ENCODE measurements at places on chromosomes 12 and 14.

DNA sequence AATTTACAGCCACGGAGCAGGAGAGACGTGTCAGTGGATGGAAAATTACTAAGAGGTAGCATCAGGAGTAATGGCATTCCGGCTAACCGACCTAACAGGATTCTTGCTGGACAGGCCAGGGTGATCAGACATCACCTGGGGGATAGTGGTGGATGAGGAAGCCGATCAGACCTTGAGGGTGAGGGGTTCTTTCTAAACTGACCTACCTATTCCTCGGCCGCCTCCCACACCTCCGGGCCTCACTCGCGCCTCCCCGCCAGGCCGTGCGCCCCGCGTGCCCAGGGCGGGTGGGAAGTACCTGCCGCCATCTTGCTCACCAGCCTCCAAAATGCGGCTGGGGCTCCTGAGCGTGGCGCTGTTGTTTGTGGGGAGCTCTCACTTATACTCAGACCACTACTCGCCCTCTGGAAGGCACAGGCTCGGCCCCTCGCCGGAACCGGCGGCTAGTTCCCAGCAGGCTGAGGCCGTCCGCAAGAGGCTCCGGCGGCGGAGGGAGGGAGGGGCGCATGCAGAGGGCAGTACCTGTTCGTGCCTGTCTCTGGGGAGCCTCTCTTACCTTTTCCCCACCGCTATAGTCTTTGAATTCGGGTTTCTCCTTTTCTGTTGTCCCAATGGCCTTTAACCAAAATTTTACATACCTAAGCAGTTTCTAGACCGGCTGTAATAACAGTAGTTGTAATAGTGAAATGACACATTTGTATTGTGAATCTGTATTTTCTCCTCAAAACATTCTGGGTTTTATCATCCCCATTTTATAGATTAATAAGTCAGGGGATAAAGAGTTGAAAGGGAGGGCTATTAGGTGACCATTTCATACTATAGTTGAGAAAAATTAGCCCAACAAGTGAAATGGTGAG is at the start of gene TMPRSS12:
Gene TMPRSS12 (plus strand): TSS at position 290 of the 857 bp plus-strand sequence. CDS start 39 bp downstream, at position 329.
- DNase-seq = no peak

- no peak for DNase-seq
Measured at GRCh38 chr12:94714378-94715114, 64.2 kb upstream of the TMCC3 start.

DNA sequence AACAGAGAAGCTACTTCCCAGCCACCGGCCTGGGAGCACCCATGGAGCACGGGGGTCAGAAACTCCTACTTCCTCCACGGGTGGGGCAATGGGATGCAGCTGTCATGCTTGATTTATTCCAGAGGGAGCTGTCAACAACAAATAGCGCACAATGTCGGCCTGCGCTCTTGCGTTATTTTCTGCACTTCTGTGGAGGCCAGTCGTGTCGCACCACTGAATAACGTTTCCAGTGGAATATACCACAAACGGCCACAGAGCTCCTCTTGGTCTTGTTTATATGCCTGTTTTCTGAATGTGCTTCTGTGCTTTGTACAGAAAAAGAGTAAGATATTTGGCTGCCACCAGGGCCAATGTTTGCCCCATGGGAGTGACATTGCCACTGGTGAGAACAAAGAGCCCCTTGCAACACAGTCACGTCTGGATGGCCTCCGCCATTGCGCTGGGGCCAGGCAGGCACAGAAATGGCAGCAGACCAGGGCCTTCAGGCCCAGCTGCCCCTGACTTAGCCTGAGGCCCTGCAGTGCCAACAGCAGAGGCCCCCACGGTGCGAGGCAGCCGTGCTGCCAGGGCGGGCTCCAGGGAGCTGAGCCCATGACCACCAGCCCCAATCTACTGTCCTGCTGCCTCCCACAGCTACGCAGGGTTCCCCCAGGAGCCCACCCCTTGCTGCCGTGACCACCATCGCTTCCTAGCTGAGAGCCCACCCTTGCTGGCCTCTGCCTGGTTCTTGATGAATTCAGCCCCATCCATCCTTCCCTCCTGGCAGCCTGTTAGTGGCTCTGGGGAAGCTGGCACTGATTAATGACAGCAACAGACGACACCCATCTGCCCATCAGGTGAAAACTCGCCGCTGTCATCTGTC is 28.9 kb upstream of the TMEM179 start:
- DNase-seq = no peak

DNA sequence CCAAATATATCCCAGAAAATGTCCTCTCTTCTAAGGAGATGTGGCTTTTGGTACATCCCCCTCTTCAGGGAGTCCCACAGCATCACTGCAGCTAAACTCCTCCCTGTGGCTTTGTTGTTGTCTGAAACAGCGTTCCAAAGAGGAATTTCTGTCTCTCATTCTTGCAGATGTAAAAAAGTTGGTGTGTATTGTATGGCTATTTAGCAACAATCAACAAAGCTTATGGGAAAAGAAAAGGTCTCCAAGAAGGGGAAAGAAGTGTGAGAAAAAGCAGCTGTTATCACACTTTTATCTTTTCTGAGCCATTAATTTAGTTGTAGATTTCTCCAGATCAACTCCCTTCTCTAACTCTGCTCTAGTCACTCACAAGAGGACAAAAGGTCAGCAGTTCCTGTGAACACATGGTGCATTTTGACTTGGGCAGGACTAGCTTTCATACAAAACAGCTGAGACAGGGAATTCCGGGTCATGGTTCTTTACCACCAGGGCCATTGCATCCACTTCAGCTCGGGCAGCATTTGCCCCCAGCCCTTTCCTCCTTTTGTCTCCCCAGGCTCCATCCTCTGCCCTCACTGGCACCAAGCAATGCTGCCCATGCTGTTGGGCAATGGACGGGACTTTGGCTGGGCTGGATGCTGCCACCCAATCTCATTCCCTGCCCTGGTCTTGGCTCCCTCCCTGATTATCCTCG is 184.7 kb downstream of the TMX1 start:
- DNase-seq = no peak

DNA sequence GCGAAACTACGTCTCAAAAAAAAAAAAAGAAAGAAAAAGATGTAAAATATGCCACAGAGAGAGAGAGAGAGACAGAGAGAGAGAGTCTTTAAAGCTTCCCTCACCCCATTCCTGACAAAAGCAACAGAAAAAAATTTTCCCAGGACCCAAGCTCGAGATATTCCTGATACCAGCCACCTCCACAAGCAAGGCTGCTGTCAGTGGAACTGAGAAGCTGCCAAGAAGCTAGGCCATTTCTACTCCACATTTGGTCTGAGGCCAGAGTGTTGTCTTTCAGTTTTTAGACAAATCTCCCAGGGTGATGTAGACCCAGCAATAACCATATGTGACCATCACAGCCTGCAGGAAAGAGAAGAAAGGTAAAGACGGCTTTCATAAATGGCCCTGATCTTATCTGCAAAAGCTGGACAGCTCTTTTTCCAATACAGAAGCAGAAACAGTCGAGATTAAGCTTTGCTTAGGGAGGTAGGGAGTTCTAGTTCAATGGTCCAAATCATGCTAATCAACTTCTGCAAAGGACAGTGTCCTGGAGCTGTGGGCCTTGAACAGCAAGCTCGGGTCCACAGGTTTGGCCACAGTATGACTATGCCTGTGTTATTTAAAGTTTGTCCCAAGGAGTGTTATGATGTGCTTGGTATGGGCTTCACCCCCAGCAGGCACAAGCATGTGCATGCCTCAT is 130.3 kb upstream of the NUDT4 start:
- DNase-seq = no peak

- no peak for DNase-seq
Measured at GRCh38 chr12:68263366-68263765, 10.0 kb upstream of the IL22 start.

- no peak for DNase-seq
Measured at GRCh38 chr12:4283512-4284255, 10.1 kb downstream of the CCND2 start.

Measured in stimulated activated CD8-positive, alpha-beta memory T cell treated with anti-CD3 and anti-CD28 coated beads, Interleukin-7, amount 100 ng/mL, for 48 hours (primary cell).